ENCODE measurements at places on chromosomes 2 and 18.
A peak's percentile ranks its signal among the peaks of the same experiment; 100 is the strongest.

DNA sequence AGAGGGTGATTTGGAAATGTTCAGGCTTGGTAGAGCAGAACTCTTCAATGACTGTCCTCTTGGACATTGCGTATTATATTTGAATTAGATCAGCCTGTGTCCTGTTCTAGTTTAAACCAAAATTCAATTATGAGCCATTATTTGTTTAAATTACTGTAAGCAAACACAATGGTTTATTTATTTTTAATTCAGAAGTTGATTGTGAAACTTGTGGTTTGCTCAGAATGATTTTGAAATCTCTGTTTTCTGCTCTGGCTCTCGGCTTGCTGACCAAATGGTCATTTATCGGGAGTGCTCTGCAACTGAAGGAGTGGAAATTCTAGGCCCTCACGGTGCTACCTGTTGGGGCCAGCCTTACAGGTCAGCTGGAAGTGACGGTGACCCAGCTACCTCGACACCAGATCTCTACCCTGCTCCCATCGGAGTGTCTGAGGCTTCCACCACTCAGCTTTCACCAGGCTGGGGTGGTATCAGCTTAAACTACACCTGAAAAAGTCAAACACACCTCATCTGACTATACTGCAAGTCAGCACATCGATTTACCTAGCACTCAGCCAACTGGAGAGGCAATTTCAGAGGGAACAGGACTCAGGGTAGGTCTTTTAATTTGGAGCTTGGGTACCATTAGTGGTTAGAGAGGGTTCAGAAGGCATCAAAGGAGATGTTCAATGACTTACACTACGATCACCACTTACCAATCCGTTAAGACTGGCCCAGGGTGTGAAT lies 36.8 kb upstream of the GPD2 start:
- DNase-seq, result peak; percentile 59

- peak; percentile 67 for DNase-seq
Measured at GRCh38 chr2:226398580-226398979, 401.0 kb downstream of the IRS1 start.

GRCh38 chr18:46474487-46475389 lies 182.3 kb downstream of the LOXHD1 start:
- DNase-seq, result no peak

- DNase-seq, result no peak
Measured at GRCh38 chr2:19352946-19353720, 5.3 kb downstream of the OSR1 start.

GRCh38 chr18:43073771-43074170 lies 41.7 kb downstream of the RIT2 start:
- DNase-seq, result no peak

GRCh38 chr2:72012886-72013574 lies 134.6 kb downstream of the CYP26B1 start:
- DNase-seq, result no peak

- DNase-seq, result peak; percentile 62
Measured at GRCh38 chr2:18749912-18750526, 160.7 kb upstream of the NT5C1B start.

DNA sequence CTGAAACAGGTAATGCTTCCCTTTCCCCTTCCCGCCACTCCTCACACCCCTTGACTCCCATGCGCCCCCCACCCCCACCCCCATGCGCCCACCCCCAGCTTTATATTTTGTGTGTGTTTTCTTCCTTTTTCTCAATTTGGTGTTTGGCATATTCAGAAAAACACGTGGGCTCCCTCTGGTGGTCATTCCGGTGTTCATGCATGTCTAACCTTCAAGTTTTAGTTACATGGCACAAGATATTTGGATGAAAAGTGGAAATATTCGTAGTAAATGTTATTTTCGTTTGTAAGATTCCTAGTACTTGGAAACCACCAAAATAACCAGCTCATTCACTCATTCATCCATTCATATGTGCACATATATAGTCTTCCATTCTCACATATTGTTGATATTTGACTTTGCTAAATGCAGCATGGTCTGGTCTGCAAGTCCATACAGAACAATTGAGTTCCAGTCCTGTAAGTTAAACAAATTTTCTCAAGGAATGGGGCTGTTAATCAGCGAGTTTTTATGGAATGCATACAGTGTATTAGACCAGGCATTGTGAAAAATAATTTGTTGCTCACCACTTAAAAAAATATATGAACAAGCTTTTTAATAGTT lies 143.6 kb upstream of the MAP3K20 start:
- peak; percentile 58 for DNase-seq

- DNase-seq, result peak; percentile 57
Measured at GRCh38 chr2:19140463-19141208, 217.8 kb downstream of the OSR1 start.

- DNase-seq, result no peak
Measured at GRCh38 chr2:110735366-110735765, 3.0 kb downstream of the ACOXL start.

DNA sequence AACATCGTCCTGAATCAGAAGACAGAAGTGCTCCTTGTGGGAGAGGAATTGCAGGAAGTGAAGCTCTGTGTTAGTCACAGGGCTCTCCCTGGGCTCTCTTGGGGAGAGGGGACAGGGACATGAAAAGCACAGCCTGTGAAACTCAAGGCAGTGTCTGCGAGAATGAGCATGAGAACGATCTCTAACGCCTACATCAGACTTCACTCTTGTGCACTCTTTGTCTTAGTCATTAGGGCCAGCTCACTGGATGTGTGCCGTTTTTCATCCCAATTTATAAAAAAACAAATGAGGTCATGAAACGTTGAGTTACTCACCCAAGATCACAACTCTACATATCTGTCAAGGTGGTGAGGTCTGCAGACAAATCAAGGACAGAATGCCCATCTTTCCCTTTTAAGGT lies 27.0 kb upstream of the TWIST2 start:
- peak; percentile 72 for DNase-seq

GRCh38 chr2:20135631-20136050 lies 84.2 kb upstream of the LAPTM4A start:
- DNase-seq, result peak; percentile 71

Measured in AG10803 (cell line).